T-helper 17 cell (primary cell): ENCODE measurements at places on chromosomes 3 and 15.

- DNase-seq = no peak
These were observed 93.9 kb downstream of the WNT7A start for GRCh38 chr3:13785853-13786436.

GRCh38 chr3:130787422-130788068, 40.9 kb upstream of the PIK3R4 start:
- DNase-seq = no peak

DNA sequence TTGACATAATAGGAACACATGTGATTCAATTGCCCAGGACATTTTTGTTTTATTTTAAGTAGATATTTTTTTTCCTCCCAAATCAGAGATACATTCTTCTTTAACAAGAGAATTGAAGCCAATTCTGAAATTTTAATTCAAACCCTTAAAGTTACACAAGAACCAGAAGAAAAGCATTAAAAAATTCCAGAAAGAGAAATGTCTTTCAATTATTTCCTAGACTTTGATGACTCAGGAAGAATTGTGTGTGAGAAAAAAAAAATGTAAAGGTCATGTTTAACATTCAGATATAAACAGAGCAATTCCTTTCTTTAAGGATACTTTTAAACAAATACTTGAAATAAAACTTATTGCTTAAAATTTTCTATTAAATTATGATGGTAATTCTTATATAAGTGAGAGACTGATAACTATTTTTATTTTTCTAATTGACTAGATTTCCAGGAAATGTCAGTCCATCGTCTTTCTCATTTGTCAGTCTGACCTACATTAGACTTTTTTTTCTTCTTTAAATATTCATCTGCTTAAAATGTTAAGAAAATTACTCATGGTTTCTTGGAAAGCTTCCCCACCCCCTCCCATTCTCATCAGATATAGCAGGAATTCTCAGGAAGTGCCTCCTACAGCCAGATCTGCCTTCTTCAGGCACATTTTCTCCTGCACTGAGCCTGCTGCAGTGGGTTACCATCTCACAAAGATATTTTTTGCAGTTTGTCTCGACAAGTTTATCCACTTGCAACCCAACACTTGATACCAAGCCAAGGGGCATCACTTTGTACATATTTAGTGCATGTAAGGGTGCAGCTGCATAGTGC, 261.8 kb upstream of the CBLB start:
- DNase-seq = no peak

DNA sequence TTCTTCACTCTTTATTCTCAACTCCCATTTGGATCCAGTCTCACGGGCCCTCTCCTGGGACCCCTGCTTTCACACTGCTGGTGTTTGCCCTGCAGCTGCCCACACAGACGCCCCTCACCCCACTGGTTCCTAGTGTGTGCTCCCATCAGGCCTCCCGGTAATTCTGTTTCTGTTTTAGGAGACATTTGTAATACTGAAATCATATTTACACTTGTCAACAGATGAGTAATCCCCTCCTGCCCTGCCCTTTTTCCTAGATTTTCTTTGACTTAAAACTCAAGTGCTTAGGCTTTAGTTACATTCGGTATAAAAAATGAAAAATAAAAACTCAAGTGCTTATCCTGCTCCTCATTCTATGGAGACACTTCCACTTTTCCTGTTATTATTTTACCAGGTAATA, 18.4 kb upstream of the ABTB1 start:
- DNase-seq = no peak

DNA sequence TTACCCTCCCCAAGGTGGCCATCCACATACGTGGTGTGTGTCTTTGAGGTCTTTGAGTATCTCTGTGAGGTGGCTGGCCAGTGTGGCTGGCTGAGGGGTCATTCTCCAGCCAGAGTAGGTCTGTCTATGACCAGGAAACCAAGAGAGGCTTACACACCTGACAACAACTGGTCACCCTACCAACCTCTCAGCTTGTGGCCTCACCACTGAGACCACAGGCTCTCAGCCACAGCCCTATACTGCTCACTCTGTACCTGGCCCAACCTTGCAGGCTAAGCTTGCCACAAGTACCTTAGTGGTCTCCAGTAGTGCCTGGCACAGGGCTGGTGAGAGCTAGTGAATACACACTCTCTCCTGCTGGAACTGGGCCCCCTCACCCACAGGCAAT, 5.1 kb downstream of the HEMK1 start:
- no peak for DNase-seq
